Fibroblast of villous mesenchyme (primary cell): ENCODE measurements at places on chromosomes 6 and 20. TPM values are rescaled to one million over a fixed set of nuclear protein-coding genes. Genes with fewer than 3 reads are reported as not detected.

DNA sequence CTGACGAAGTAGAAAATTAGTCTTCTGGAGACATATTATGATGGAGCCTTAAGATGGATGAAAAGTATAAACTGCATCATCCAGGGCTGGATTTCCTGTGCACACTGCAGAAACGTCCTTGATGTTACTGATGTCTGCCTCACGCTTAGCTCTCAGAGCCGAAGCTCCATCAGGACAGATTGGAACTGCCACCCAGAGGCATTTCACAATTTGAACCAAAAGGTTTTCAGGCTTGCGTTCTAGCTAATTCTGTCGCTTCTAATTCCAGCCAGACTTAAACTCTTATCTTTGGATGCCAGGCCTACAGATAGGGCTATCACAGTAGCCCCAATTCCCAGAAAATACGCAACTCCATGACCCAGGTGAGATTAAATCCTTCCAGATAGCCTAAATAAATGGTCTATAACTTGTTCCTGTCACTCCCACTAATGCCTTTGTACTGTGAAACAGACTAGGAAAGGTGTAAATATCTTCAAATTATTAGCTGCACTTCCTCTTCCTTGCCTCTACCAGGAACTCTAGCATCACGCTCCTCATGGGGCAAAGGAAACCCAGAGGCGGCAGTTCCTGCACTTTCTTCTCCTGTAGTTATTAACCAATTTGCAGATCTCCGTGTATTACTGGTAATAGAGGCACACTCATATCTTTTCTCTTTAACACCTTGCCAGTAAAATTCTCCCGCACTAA is 634.6 kb downstream of the PRKN start:
- DNase-seq, result no peak

DNA sequence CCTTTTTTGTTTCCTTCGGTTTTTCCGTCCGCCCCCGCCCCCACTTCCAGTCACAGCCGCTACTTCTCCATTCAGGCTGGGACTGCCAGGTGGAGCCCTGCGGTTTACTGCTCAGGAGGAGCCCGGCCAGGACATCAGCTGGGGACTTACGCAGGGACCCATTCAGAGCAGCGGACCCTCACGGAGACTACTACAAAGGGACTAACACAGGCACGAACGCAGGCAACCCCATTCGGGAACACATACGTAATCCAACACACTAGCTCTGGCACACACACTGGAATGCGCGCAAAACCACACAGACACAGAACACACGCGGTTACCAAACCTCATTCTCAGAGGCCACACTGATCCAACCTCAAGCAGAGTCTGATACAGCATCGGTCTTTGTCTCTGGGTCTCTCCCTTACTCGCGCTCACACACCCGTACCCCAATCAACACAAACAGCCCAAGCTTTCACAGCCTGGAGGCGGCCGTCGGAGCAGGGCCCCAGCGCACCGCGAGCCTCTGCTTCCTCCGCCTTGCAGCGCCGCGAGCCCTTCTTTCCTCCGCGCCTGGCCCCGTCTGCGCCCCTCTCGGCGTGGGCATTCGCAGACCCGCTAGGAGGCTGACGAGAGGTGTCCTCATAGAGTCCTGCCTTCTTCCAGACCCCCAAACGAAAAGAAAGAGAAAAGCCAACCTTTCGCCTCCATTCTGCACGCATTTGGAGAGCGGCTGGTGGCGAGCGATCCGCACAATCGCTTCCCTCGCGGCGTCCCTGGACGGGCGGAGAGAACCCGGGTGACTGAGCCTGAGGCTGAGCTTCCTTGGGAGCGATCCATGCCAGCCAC is 1.1 kb upstream of the SLC32A1 start:
- peak; percentile 14 for DNase-seq

GRCh38 chr20:25257756-25258475 is 10.0 kb downstream of the PYGB start:
- DNase-seq, result no peak

PAK5 gene
- total RNA-seq, result not detected in 2 replicates
